Spleen (tissue), 13 donors: ENCODE measurements at places on chromosomes 3 and 15.

DNA sequence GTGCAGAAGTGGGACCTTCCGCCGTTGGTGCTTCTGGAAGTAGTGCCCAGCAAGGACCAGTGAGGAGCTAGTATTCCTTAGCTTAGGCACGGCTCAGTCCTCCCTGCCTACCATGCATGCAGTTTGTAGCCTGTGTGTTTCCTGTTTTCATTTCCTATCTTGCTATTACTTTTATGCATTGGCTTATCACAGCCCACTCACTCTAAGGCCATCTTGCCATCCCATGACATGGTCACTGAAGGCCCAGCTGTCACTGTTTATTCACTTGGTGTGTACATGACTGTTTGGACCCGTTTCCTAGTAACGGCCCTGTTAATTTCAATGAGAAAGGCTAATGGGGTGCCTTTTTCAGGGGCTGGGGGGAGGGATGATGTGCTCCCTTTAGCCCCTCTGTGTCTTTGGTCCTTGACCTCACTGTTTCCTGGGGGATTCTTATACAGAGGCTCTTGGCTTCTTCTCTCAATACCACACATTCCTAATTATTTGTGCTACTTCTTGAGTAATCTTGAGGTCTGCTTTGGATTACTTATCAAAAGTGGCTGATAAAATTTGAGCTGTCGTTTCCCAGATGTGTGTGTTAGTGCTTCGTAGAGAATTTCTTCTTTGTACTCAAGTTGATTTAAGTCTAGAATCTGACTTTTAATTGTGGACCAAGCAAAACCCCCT is 24.5 kb upstream of the TRAK1 start:
- peak; percentile 70 for DNase-seq

DNA sequence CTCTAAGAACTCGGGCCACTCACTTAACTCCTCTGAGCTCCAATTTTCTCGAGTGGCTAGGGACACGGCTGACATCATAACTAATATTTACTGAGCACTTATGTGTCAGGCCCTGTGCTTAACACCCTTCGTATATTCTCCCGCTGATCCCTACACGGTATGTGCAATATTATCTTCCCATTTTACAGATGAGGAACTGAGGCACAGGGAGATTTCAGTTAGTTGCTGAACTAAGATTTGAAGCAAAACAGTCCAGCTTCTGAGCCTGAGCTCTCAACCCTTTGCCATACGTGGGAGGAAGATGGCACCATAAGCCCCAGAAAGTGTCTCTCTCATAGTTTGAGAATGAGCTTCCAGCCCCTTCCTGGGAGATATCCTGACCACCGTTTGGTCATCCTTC is 19.6 kb downstream of the FAH start:
- no peak for DNase-seq

DNA sequence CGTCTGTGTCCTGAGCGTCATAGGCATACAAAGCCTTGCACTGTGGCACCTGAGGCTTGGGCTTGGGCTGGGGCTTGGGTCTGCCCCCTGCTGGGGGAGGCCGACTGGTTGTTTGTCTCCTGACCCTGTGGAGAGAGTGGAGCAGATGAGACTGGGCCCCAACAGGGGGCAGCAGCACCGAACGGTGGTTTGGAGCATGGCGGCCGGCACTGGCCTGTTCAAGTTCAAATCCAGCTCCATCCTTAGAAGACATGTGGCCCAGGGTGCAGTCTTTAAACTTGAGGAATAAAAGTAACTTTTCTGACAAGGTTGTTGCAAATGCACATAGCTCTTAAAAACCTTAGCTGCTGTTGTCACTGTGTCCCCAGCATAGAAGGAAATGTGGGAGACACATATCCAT is 33.3 kb downstream of the CCNB2 start:
- peak; percentile 87 for DNase-seq

GRCh38 chr15:58487041-58487723 is 55.4 kb downstream of the LIPC start:
- no peak for DNase-seq

DNA sequence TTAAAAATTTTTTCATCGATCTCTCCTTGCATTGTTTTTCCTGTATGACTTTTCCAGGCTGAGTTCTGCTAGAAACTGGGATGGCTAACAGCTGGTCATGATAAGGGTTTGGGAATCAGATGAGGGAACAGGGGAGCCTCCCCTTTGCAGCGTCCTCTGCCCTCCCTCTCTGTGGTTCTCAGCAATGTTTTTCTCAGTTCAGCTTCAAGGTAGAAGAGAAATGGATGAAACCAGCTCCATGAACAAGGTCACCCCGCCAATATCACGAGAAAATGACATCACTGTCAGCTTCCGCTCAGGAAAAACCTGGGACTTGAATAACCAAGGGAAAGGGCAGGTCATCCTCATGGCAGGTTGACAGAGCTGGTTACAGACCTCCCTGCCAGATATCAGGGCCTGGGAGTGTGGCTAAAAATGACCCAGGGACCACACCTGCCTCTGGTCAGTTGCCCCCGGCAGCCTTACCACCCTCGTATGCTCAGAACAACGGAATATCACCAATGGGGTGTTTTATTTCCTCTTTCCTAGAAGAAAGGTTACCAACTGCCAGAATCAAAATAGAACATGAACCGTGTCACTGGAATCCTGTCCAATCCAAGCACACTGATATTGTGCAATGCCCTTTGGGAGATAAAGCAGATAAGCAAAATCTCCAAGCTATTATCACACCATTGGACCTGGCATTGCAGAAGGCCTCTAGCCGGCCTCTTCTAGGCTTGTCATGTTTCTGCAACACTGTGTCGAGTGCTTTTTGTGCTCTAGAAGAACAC is 26.1 kb downstream of the LSM3 start:
- no peak for DNase-seq

DNA sequence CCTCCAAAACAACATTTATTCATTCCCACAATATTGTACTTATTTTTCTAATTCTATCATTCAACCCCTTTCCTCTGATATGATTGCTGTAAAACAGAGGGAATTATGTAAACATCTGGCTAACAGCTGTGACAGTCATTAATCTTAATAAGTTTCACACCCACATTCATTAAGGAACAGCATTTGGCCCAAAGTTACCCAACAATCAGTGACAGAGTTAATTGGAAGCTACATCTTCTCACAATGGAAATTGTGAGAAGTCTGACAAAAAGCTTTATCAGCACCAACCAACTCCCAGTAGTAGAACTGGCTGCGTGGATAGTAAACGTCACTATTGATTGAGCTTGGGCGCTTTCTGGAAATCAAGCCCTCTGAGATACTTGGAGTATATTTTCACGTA is 165.8 kb upstream of the SLC24A5 start:
- no peak for DNase-seq

GRCh38 chr3:10928407-10928960 is 64.1 kb upstream of the SLC6A1 start:
- DNase-seq = peak; percentile 16

DNA sequence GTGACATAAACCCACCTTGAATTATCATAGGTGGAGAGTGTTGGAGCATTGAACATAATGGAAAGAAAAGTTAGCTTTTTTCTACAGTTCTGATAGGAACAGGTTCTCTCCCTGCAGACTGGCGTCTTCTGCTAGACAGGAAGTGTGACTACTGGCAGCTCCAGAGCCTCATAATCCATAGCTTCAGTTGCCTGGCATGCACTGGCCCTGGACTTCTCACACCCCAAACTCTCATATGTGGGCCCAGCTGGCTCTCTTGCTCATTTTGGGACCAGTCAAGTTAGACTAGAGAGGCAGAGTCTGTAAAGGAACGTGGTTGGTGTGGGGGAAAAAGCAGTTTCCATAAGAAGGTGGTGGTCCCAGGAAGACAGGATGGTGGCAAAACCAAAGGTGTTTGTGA is 180.1 kb downstream of the VGLL4 start:
- DNase-seq = no peak

DNA sequence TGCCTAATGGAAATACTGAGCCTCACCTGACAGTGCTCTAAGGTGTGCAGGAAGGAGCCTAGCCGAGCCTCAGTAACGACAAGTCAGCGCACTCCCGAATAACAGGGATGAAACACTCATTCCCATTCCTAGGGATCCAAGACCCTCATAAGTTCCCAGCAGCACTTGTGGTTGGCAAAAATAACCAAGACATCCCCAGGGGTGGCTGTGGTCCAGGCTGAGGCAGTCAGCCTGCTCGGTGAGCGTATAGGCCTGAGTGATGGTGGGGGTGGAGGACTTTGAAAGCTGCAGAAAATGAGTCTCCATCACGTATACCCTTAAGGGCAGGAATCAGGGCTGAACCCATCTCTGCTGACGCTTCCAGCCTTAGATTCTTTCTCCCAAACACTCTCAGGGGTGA is 120.1 kb downstream of the SMAD6 start:
- DNase-seq = no peak

DNA sequence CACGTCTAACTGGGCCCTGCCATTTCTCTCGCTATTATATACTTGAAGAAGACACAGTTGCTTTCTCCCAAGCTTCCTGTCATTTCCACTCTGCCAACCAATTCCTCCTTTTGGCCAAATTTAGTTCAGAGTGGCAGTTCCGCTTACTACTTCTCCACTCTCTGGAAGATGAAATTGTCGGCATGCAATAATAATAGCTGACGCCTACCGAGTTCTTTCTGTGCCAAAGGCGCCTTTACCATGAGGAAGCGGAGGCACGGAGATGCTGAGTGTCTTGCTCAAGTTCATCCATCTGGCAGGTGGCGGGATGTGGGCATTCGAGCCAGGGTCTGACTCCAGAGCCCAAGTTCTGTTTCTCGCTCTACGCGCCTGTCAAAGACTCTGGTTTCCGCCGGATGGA is 14.6 kb upstream of the NRROS start:
- peak; percentile 82 for DNase-seq

- no peak for DNase-seq
Observed at GRCh38 chr15:40550341-40551037, 14.4 kb downstream of the CCDC32 start.

- DNase-seq = peak; percentile 83
Observed at GRCh38 chr3:186360779-186361178, 1.3 kb downstream of the DGKG start.

DNA sequence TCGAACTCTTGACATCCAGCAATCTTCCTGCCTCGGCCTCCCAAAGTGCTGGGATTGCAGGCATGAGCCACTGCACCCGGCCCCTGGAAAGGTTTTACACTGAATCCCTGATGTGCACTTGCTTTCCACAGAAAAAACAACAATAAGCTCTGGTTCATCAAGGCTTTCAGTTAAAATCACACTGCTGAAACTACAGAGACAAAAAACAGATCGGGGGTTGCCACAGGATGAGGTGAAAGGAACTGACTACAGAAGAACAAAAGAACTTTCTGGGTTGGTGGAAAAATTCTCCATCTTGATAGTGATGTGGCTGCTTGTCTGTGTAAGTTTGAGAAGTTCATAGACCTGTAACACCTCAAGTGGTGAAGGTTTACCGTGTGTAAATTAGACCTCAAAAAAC is 2.9 kb downstream of the RAB43 start:
- no peak for DNase-seq

- DNase-seq = no peak
Observed at GRCh38 chr15:63165166-63165859, 8.0 kb upstream of the RPS27L start.

DNA sequence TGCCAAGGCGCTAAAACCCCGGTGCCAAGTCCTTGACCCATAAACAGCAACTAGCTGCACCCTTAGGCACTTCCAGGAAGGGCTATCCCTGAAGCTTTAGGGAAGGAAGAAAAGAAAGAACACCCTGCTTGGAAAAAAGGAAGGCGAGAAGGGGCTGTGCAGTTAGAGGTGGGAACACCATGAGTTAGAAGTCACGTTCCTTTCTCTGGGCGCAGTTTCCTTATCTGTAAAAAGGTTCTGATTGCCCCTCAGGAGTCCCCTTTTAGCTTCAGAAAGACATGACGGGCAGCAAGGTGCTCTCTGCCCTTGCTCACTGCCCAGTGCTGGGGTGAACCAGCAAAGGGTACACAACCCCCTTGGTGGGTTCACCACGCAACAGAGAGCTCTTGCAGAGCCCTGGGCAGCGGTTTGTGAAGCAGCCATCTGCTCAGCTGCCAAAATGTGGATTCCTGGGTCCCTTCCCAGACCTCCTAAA is 798 bp downstream of the GCHFR start:
- DNase-seq = no peak

DNA sequence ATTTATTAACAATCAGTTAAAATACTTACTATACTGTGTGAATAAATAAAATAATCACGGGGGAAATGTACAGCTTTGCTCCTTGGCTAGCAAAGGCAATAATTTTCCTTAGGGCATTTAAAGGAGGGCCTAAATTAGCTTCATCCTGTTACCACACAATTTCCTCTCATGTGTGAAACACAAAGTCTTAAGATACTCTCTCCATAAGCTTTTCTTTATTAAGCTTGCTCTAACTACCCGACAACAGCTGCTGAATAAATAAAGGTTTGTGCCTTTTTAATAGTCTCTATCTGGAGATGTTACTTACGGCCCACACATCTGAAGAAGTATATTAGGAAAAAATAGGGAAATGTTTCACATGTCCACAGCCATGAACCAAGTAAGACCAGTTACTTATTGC is 29.7 kb downstream of the ZNF106 start:
- DNase-seq = no peak

DNA sequence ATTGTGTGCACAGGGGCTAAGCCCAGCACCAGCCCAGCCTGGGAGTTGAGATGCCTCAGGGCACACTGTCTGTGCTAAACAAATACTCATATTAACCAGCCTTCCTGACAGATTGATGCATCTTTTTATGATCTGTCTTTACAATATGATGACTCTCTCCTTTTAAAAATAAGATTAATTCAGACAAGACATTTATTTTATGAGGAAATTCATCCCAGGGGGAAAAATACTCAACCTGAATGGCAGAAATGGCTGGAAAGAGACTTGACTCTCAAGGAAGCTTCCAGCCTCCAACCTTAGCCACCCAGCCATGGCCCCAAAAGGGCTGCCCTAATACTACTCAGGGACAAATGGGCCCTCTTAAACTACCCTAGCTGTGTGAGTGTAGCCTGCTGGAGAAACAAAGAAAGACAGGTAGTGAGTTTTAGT is 46.9 kb downstream of the NOX5 start:
- no peak for DNase-seq

DNA sequence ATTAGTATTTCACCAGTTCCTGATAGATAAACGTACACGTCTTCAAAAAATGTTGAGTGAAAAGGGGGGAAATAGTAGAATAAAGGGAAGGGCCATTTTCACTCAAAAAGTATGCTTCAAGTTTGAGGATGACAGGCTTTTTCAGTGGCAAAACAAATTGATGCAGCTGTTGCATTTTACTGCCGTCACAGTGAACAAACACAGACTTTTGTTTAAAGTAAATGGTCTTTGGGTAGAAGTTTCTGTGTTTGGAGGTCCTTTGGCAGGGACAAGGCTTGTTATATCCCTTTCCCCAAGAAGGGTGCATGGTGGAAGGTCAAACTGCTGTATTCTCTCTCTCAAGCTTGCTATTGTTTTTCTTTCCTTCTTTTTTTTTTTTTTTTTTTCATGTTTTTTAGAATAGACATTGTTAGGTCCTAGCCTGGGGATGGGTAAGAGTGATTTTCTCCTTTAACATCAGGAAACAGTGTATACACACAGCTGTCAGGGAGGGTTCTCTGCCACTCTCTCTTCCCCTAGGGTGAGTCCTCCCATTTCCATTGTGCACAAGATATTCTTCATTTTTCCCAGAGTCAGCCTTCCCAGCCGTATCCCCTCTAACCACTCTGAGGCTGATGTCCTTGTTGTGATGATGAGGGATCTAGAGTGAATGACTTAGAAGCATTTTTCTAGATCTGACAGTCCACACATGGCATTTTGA is 6.6 kb upstream of the SUCNR1 start:
- no peak for DNase-seq

GRCh38 chr3:2898591-2899353 is 211.4 kb downstream of the IL5RA start:
- no peak for DNase-seq
